ENCODE measurements at places on chromosomes 1 and 21.

GRCh38 chr1:24762133-24762676 is 17.0 kb downstream of the CLIC4 start:
- no peak for ATAC-seq

- ATAC-seq: no peak
Measured at GRCh38 chr1:8121261-8122159, 95.4 kb upstream of the ERRFI1 start.

DNA sequence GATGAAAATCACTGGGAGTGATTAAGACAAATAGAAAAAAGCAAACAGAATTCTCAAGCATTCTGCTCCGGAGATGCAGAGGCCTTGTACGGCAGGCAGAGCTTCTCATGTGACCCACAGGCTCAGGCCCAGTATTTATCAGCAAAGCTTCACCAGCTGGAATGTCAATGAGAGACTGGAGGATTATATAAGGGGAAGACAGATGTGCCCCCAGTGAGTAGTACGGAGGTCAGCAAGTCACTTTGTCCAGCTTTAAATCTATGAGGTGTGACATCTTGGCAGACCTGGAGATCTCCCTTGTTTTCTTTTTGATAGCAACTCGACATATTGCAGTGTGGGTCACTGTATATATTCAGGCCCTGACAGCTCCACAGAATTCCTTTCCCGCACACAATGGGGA is 106.8 kb downstream of the HHIPL2 start:
- ATAC-seq: no peak

DNA sequence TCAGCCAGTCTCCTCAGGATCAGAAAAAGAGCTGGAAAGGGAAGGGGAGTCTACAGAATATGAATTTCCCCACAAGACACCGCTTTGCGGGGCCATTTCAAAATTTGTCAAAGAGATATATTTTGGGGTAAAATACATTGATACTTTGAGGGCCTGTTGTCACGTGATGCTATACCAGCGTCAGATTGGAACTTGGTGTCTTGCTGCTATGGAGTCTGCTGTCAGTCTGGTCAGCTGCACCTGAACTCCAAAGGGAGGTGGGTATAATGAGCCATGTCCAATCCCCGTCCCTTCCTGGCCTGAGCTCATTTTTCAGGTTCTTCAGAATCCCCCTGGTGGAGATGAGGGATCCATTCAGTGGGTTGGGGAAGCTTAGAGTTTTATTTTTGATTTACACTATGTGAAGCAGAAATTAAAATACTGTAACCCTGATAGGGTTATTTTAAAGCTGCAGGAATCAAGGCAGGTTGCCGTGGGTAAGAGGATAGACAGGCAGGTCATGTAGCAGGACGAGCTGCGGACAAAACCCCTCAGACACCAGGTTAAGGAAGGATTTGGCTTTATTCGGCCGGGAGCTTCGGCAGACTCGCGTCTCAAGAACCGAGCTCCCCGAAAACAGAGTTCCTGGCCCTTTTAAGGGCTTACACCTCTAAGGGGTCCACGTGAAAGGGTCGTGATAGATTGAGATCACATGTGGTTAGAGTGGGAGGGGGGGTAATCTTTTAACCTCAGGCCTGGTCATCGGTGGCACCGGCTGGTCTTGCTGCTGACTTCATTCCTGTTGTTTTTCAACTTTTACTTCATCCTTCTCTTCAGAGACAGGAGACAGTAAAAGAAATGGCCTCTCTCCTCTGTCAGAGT is 2.2 kb upstream of the POFUT2 start:
- ATAC-seq: no peak

Measured in activated CD4-positive, CD25-positive, alpha-beta regulatory T cell treated with anti-CD3 and anti-CD28 coated beads, Interleukin-2, amount 50 U/mL, for 24 hours (primary cell).